ENCODE measurements at places on chromosomes 11 and 22.

GRCh38 chr11:69156673-69157155 is 979 bp downstream of the SMIM38 start:
- no peak for DNase-seq

GRCh38 chr22:47343611-47344010 is 581.2 kb downstream of the TBC1D22A start:
- DNase-seq: no peak

DNA sequence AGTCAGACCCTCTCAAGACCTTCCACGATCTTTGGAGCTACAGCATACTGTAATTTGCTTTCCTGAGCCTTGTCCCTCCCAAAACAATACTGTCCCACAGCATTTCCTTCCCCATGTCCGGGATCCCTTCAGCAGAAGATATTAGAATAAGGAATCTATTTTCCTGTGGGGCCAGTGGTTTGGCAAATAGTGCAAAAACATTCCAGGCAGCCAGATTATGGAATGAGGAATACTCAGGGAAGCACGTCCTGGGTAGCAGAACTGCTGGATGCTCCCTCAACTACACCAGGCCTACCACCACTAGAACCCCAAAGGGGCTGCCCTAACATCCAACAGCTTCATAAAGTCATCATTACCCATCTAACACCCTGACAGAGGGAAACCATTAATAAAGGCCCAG is 61.5 kb downstream of the AAMDC start:
- no peak for DNase-seq

DNA sequence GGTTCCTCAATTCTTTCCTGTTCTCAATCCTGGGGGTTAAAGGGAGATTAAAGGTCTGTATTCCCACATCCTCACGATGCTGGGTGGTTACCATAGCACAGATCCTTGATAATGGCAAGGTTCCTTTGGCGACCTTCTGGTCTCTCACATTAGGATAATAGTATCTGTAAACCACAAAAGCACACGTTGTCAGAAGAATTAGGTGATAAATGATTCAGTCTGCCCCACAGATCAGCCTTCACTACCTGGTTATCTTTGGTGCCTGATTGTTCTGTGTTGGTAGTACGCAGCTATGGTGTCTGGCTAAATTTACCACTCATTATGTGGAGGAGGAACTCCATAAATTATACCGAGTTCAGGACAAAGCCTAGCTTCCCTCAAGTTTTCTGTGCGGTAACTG is 78.4 kb downstream of the C2CD3 start:
- no peak for DNase-seq

- DNase-seq: no peak
These were observed 3.3 kb upstream of the E2F8 start for GRCh38 chr11:19244084-19244483.

DNA sequence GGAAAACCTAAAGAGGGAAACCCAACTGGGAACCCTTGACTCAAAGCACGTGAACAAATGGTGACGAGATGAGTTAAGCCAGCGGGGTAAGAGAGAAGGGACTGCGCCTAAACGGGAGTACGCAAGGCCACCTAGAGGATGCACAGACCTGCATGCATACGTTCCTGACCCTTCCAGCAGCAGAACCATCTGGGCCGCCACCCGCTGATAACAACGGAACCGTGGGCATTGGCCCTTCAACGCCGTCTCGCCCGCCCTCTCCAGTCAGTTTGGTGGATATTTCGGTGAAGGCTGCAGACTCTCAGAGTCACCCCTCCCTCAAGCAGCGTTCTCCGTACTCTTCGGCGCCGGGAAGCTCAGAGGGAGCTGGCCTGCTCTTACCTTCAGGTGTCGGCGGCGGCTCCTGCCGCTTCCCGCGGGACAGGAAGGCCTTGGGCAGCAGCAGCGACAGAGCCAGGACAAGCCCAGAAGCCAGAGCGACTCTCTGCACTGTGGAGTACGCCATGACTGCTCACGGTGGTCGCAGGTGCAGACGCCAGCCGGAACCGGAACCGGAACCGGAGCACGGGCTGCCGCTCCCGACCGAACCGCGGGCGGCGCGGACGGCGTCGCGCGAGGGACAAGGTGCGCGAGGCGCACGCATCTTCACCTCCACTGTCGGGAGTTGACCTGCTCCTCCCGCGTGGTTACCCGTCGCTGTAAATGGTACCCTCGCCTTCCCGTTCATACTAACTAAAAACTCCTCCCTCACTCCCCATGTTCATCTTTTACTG is at the start of gene RIC3:
Gene RIC3, minus strand, starts transcription at position 541 of the 773 bp plus-strand sequence. Its CDS starts 36 bp downstream, at position 505.
- peak; percentile 34 for DNase-seq

DNA sequence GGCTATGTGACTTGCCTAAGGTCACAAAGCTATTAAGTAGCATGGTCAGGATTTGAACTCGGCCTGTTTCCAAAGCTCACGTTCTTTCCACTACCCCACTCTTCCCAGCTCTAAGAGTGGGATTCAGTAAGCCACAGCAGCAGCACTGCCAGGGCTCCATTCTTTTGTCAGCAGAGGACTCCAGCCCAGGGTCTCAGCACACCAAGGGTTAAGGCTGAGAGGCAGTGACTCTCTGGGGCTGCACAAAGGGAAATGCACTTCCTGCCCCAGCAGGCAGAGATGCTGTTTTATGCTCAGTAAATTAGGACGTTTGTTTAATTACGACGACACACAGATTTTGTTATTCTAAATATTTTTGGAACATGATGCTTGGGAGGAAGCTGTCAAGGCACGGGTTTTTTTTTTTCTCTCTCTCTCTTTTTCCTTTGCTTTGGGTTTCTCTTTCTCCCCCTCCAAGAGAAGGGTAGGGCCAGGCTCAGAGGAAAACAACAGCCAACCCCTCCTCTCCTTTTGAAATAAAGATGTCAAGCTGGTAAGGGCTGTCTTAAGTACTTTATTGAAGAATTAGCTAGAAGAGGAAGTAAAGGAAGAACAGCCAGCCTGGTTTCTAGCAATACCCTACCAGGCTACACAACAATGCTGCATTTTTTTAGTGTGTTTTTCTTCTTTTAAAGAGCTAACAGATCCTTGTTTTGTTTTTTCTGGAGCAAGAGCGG is 2.8 kb downstream of the MYH9 start:
- no peak for DNase-seq

DNA sequence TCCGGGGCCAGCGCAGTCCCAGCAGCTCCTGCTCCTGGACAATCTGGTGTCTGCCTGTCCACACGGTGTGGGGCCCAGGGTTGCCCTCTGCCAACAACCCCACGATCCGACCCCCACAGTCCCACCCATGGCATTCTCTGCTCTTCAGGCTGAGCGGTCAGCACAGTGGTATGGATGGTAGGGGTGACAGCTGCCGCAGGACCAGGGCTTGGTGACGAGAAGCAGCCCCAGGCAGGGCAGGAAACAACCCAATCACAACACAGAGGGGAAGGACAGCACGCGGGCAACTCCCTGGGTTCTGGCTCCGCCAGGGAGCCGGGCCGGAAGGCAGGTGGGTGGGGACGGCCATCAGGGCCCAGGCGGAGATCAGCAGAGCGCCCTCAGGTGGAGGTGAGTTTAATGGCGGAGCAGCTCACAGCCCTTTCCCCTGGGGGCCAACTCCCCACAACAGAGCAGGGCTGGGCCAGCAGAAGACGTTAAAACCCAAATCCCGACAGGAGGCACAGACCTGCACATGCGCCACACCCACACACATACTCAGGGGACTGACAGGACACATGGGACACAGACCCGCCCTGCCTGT is 5.3 kb upstream of the CHADL start:
- DNase-seq: no peak

DNA sequence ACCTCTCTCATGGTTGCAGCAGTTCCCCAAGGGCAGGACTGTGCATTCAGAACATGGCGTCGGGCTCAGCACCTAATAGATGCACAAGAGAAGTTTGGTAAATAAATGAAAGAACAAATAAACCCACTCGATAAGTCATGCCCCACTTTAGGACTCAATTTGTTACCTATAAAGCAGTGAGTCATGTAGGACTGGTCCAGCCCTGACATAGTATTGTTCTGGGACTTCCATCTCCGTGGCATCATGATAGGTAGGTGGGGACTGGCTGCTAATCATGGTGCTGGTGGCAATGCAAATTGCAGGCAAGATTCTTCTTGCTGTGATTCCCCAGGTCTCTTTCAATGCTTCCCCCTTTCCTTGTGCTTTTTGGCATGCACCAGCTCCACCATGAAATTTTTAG is 118.2 kb upstream of the CSNK2A3 start:
- DNase-seq: no peak

DNA sequence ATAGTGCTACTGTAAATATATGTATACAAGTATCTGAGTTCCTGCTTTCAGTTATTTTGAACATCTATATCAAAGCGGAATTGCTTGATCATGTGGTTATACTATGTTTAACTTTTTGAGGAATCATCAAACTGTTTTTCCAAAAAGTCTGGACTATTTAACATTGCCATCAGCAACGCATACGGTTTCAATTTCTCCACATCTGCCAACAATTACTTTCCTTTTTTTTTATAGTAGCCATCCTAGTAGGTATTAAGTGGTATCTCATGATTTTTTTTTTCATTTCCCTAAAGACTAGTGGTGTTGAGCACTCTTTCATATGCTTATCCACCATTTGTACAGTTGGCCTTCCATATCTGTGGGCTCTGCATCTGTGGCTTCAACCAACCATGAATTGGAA is 1.3 kb upstream of the UBE4A start:
- DNase-seq: no peak

DNA sequence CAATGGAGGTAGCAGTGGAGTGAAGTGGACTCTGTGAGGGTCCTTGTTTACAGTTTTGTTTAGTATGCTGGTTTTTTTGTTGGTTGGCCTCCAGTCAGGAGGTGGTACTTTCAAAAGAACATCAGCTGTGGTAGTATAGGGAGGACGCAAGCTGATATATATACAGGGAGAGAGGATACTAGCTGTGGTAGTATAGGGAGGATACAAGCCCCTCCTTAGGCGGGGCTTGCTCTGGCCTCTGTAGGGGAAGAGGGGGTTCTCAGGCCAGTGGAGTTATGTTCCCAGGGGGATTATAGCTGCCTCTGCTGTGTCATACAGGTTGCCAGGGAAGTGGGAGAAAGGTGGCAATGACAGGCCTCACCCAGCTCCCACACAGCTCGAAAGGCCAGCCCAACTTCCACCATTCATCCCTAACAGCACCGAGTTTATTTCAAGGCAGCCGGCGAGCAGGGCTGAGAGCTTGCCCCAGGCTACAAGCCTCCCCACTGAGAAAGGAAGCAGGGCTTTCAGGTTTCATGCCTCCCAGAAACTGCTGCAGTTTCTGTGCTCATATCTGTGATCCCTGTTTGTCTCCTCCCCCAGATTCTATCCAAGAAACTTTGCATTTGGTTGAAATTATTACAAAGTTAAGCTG is 10.4 kb downstream of the OR52E6 start:
- DNase-seq: no peak

DNA sequence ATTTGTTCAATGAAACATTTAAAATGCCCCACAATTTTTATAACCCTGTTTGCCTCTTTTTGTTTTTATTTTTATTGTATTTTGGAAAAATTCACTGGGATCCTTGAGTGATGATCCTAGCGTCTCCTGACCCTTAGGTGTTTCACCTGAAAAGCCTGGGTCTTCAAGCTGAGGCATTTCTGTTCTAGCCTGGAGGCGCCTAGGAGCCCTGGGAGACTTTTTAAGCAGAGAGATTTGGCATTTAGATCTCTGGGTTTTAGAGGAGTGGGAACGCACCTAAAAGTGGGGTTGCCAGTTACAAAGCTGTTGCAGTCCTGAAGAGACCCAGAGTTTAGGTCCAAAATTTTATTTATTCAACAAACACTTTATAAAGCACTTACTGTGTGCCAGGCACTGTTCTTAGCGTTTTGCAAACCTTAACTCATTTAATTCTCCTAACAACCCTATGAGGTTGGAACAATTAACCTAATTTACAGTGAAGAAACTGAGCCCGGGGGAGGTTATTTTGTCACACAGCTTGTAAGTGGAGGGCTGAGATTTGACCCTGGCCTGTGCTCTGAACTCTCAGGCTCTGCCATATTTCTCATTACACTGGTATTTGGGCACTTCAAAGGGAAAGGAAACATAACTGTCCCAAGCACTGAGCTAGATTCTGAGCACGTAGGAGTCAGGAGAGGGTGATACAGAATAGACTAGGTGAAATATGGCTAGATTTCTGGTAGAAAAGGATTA is 834 bp upstream of the FADS1 start:
- DNase-seq: peak; percentile 19

Measured in frontal cortex (tissue), 4 donors.